Sigmoid colon (tissue), 7 donors: ENCODE measurements at places on chromosomes 2 and 18. TPM values are rescaled to one million over a fixed set of nuclear protein-coding genes. Genes with fewer than 3 reads are reported as not detected.

DNA sequence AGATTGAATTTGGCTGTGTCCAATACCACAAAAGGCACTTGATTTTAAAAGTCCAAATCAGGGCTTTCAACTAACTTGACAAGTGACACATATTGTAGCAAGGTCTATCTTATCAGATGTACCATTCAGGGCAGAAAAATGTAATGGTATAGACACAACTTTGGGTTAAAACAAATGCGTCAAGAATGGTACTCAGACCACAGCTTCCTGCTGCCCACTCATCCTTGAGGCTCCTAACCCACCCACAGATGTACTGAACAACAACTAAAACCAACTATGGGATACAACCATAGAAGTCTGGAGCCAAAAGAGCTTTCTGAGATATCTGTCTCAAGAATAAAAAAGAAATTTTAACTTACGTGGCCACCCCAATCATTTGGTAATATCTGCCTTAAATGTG, 105.2 kb downstream of the RBM43 start:
- H3K27me3 ChIP-seq = no peaks in the 10 kb centered on the region
- DNase-seq = no peak
- H3K4me3 ChIP-seq = no peak overlapping the region
- no peak overlapping the region for H3K27ac ChIP-seq
- no peaks in the 10 kb centered on the region for H3K4me1 ChIP-seq

GRCh38 chr2:19580264-19580663, 221.8 kb upstream of the OSR1 start:
- H3K27ac ChIP-seq = no peak overlapping the region
- no peaks in the 10 kb centered on the region for H3K4me1 ChIP-seq
- H3K27me3 ChIP-seq = no peaks in the 10 kb centered on the region

GRCh38 chr2:147232225-147232669, 612.6 kb upstream of the ACVR2A start:
- no peaks in the 10 kb centered on the region for H3K27me3 ChIP-seq
- no peaks in the 10 kb centered on the region for H3K4me1 ChIP-seq
- no peak for DNase-seq
- H3K27ac ChIP-seq = no peak overlapping the region
- H3K4me3 ChIP-seq = no peak overlapping the region

DNA sequence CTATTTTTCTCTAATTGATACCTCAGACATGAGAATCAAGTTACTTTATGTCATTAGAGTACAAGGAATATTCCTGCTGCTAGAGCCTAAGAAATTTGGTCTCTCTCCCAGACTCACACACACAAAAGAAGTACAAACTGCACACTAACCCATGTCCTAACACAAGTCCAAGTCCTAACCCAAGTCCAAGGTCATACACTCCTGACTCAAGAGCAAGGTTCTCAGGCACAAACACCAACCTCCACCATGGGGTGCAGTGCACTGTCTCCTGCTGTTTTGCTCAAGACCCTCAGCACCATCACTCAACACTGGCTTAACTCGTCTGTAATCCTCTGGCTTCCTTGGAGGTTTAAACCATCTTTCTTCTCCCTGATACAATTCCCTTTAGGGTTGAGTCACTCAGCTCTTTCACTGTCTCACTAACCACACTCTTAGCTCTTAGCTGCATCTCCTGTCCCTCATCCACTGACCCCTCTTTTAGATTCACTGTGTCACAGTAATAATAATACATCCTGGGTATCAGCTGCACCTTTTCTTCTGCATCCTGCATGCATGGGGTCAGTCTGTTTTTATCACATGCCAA, 129.8 kb downstream of the BCL2L11 start:
- no peaks in the 10 kb centered on the region for H3K4me1 ChIP-seq
- DNase-seq = no peak
- H3K27ac ChIP-seq = no peak overlapping the region
- H3K36me3 ChIP-seq = no peaks in the 10 kb centered on the region
- H3K27me3 ChIP-seq = no peaks in the 10 kb centered on the region

DNA sequence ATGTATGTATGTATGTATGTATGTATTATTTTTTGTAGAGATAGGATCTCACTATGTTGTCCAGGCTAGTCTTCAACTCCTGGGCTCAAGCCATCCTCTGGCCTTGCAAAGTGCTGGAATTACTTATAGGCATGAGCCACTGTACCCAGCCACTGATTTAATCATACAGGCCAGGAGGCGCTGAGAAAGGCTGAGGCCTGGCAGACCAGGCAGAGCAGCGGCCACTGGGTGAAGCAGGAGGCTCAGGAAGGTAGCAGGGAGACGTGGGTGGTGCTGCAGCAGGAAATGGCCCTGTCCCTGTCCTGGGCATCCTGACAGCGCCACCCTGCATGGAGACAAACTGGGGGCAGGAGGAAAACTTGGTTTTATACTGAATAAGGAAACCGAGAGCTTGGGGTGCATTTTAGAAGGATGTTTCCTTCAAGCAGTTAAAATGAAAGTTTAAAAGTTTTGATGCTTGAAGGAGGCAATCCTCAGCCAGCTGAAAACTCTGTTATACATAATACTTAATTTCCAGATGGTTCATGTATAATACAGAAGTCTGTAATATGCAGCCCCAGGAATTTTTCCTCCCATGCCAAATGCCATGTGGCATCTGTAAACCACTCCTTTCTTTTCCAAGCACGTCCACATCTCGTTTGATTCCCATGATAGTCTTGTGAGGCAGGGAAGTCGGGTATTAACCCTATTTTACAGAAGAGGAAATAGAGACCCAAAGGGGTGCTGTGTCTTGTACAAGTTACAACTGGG, 182.4 kb downstream of the CELF4 start:
- H3K36me3 ChIP-seq = no peaks in the 10 kb centered on the region
- no peak overlapping the region for H3K4me3 ChIP-seq
- H3K27ac ChIP-seq = no peak overlapping the region
- no peaks in the 10 kb centered on the region for H3K27me3 ChIP-seq
- no peaks in the 10 kb centered on the region for H3K4me1 ChIP-seq

GRCh38 chr2:217952409-217952808, 50.4 kb downstream of the TNS1 start:
- no peaks in the 10 kb centered on the region for H3K36me3 ChIP-seq
- DNase-seq = peak; percentile 60
- peak overlapping the region; percentile 94 for H3K27ac ChIP-seq

GRCh38 chr2:196234672-196235071, 63.3 kb upstream of the STK17B start:
- H3K27ac ChIP-seq = no peak overlapping the region
- H3K36me3 ChIP-seq = no peaks in the 10 kb centered on the region
- H3K4me1 ChIP-seq = no peaks in the 10 kb centered on the region
- DNase-seq = no peak

- H3K4me1 ChIP-seq = no peaks in the 10 kb centered on the region
- DNase-seq = no peak
- no peak overlapping the region for H3K4me3 ChIP-seq
Measured at GRCh38 chr2:193712912-193713311, 1518.2 kb upstream of the TMEFF2 start.

The VSNL1 gene
- polyA plus RNA-seq = 3.5 TPM

The TCF23 gene
- polyA plus RNA-seq = 0.03 TPM
